Effector memory CD8-positive, alpha-beta T cell (primary cell): ENCODE measurements at places on chromosomes 11 and 22.

GRCh38 chr11:94768602-94769541 lies 716 bp downstream of the AMOTL1 start:
- no peak for DNase-seq

- DNase-seq, result no peak
These were observed 766.2 kb upstream of the KIRREL3 start for GRCh38 chr11:127766734-127767133.

- no peak for DNase-seq
These were observed 2.3 kb upstream of the CLPB start for GRCh38 chr11:72436661-72437060.

DNA sequence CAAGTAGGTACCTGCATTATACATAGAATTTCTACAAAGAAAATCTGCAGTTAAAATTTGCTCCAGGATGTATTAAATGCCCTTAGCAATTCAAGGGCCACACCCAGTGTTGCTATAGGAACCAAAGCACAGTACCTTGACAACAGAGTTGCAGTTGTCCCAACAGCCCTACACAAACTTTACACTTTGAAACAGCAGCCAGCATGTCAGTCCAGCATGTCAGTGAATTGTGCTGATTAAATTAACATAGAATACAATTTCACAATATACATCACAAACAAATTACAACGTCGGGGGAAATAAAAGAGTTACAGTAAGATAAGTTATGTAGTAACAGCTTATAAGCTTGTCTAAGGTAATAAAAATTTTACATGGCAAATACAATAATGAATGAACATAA lies 389.2 kb downstream of the SOX6 start:
- DNase-seq, result no peak

DNA sequence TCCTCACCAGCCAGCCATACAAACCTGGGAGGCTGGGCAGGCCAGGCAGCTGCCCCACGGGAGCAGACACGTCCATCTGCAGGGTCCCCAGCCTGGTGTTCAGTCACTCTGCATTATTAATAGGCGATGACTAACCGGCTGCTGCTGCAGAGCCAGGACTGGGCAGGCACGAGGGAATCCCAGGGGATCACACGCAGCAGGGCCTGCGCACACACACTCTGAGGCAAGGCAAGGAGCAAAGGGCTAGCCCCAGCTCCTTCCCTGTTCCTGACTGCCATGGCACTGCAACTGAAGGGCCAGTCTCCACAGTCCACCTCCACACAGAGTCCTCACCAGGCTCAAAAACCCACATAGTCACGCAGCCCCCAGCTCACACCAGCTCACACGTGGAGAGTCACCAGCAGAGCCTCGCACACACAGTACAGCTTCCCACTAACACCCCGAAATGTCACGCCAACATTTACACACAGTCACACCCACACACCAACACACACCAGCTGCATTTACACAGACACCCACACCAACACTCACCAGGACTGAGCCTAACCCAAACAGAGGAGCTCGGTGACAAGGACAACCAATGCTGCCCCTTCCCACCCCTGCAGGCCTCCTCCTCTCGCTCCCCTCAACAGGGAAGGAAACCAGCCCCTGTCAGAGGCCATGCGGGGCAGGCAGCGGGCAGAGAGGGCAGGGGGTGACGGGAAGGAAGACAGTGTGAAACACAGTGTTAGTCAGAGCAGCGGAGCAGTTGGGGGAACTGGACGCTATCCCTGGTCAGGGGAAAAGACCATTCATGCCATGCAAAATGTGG lies 47.3 kb downstream of the NRXN2 start:
- DNase-seq, result no peak

- DNase-seq, result no peak
These were observed 71.4 kb downstream of the MTMR3 start for GRCh38 chr22:29954203-29954855.

DNA sequence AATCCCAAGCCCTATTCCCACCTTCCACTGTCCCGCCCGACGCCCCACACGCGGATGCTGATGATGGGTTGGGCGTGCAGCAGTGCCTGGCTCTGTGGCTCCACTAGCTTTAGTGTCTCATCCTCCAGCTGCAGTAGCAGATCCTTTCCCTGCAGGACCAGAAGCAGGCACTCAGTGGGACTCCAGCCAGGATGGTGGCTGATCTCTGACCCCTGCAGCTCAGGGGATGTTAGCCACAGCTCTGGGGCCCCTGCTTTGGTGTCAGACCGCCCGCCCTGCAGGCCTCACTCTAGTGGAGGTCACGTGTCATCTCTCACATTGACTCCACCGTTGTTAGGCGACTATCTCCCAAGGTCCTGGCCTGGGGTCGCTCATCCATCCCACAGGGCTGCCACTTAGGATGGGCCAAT lies 11.8 kb downstream of the SMPD1 start:
- DNase-seq, result no peak

DNA sequence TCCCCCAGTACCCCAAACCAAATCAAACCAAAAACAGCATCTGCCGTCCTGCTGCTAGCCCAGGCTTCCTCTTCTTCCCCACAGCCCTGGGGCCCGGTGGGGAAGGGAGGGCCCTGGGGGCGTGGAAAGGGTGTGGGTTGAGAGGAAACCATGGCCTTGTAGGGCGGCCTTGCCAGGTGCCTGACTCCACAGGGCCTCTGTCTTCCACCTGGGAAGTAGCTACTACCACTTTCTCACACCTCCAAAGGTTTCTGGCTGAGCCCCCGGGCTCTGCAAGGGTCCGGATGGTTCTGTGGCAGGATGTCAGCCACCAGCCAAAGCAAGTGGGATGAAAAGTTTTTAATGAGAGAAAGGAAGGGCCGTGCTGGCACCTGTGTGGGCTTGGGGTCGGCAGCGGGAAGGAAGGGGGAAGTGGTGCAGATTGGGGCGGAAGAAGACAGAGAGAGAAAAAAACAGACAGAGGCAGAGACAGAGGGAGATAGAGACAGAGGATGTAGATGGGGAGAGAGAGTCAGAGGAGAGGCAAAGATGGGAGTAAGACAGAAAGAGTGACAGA lies 10.5 kb downstream of the TPST2 start:
- peak; percentile 58 for DNase-seq

DNA sequence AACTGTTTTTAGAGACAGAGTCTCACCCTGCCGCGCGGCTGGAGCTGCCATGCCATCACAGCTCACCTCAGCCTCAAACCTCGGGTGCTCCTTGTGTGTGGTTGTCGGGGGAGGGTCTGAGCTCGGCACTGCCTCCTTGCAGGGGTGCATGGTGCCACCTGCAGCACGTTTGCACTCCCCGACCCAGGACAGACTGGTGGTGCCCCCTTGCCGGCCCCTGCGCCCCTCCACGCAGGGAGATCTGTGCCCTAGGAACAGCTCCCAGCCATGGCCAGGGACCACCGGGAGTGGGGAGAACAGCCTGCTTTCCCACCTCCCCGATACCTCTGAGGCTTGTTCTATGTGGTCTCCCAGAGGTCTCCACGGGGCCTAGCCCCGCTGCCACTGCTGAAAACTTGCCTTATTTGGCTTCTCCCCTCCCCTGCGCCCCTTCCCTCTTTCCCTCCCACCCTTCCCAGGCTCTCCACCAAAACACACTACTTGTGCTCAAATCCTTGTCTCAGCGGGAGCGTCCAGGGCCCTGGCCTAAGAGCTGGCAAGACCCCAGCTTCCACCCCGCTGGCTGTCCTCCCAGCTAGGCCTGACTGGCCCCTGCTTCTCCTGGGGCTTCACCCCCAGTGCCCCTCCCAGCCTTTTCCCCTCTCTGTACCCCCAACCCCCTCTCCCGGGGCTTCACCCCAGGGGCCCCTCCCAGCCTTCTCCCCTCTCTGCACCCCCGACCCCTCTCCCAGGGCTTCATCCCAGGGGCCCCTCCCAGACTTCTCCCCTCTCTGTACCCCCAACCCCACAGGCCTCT lies 13.4 kb upstream of the TPCN2 start:
- DNase-seq, result no peak

- no peak for DNase-seq
These were observed 146.5 kb downstream of the OPCML start for GRCh38 chr11:133385781-133386180.

DNA sequence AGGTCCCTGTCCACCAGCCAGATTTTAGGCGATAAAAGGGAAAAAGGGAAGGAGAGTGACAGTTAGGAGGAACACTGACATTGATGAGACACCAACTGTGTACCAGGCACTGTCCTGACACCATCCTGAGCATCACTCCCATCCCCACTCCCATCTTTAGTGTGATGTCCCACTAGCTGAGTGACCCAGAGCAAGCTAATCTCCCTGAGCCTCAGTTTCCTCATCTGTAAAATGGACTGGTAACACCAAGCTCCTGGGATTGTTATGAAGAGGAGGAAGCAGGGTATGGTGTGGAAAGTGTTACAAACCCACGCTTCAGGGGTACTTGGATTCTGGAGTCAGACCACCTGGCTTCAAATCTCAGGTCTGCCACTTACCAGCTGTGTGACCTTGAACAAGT lies 8.5 kb upstream of the P2RY6 start:
- DNase-seq, result no peak

DNA sequence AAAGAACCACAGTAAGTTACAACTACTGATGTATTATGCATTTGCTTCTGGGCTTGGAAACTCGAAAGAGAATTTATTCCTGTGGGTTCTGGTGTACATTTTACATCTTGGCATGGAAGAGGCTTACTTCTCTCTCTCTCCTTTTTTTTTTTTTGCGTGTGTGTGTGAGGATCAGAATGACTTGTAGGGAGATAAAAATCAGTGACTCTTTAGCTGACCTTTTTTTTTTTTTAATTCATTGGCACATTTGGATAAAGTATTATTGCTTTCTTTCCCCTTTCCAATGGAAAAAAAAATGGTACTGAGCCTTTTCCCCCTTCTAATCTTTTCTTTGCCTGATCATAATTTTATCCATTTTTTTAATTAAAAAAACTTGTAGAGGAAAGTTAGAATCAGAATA lies 43.5 kb downstream of the EXT2 start:
- DNase-seq, result no peak
